T-helper 9 cell (primary cell): ENCODE measurements at places on chromosomes 11 and 22.

DNA sequence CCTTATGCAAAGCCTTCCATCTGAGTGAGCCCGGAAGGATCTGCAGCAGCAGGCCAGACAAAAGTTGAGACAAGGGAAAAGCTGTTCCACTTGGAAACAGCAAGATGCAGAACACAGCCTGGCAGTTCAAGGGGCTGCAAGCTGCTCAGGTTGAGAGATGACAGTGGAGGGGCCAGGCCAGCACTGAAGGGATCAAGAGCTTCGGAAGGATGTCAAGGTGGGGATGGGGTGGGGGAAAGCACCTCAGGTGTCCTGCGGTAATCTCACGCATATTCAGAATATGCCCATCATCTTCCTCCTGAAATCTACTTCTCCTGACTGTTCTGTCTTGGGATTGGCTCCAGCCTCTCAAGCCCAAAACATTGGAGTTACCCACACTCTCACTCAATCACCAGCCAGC is 35.7 kb downstream of the GAB4 start:
- no peak for DNase-seq

GRCh38 chr11:116300232-116300631 is 472.6 kb downstream of the BUD13 start:
- DNase-seq, result no peak

DNA sequence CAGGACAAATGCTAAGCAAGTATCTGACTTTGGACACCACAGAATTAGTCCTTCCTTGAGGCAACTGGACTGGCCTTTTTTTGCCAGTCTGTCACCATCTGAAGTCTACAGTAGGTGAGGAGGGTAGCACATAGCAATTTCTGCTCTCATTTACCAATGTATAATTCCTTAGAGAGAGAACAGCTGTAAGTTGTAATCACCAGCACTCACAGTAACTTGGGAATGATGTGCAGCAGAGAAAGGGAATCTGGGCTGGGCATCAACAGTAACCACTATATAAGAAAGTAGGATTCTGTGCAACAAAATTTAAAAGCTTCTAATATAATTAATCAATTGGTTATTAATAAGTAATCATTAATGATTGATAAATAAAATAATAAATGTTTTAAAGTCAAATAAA is 86.3 kb upstream of the FAT3 start:
- DNase-seq, result no peak

DNA sequence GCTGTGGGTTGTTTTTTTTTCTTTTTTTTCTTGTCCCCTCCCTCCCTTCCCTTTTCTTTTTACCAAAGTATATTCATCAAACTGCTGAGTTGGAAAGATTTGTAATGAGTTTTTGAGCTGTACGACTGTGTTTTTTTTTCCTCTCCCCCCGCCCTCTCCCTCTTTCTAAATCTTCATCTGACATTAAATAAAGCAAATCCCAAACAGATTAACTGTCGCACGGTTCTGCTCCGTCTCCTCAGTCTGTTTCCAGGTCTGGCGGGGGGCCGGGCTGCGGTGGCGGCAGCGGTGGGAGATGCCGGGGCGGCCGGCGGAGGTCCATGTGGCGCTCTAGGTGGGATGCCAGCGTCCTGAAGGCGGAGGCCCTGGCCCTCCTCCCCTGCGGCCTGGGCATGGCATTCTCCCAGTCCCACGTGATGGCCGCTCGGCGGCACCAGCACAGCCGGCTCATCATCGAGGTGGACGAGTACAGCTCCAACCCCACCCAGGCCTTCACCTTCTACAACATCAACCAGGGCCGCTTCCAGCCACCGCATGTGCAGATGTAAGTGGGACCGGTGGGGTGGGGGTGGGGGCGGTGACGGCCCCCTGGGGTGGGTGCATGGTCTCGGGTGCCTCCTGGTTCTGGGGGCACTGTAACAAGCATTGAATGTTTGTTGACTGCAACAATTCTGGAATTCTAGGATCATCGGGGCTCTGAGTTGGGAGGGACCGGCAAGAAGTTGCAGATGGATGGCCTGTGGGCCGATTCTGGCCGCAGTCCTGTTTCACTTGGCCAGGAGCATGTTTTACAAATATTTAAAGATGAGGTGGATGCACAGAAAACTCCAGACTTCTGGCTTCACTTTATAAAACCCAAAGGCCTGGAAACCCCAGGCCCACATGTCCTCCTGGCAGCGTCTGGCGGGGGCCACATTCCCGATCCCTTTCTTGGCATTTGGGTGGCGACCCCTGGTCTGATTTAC is 13.1 kb downstream of the MPPED1 start:
- no peak for DNase-seq

DNA sequence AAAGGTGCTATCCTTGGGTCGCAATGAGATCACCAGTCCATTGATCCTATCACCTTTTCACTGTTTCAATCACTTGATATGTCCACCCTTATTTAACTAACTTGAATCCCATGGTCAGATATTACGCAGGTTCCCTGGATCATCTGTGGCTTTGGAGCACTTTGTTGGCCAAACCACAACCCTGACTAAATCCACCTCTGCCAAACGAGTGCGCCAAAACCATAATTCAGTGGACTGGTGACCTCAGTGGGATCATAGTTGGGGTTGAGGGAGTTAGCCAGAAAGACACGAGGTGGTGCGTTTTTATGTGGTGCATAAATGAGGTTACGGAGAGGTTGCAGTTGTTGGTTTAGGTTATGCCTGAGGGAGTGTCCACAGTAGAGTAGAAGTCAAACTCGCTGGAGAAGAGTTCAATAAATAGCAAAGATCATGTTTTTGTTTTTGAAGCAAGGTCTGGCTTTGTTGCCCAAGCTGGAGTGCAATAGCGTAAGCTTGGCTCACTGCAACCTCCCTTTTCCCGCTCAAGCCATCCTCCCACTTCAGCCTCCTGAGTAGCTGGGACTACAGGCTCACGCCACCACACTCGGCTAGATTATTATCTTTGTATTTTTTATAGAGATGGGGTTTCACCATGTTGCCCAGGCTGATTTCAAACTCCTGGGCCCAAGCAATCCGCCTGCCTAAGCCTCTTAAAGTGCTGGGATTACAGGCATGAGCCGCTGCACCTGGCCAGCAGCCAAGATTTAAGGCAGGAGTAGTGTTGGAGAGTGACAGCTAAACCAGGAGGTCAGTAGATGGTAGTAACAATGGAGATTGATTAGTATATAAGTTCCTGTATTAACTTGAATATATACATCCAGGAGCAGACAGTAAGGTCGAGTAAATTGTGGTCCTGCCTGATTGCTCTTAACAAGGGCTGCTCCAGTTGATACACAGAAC is 4.5 kb downstream of the FOXR1 start:
- DNase-seq, result no peak

- no peak for DNase-seq
These were observed 88.6 kb downstream of the SNX19 start for GRCh38 chr11:130827451-130828377.

DNA sequence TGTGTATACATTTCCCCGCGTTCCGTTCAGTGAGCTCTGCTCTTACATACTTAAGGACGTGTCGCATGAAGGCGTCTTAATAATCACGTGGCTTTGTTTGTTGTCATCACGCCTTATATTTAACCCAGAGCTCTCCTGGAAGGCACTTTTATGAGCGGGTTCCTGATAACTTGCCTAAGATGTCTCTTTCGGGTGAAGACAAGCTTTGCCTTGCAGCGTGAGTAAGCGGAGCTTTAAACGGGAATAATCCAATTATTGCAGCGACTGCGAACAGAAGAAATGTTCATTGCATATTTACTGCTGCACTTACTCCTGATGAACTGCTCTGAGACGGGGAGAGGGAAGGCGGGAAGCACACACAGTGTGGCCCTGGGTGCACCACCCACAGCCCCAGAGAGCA is 1128.2 kb downstream of the BRD1 start:
- DNase-seq, result no peak

DNA sequence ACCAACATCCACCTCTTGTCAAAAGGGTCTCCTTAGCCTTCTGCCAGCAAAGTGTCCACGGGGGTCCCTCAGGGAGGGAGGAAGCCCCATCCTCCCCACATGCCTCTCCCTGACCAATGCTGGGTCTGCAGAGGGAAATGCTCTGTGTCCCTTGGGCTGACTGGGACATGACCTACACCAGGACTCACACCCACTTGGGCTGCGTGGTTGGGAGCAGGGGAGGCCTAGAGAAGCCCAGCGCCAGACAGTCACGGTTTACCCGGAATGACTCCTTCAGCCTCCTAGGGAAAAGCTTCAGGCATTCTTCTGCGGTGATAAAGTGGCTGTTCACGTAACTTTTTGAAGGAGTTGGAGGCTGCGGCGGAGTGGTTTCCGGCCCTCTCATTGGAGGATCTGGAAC is 180.3 kb downstream of the EFCAB6 start:
- no peak for DNase-seq

GRCh38 chr22:35656284-35656752 is 8.1 kb downstream of the APOL6 start:
- no peak for DNase-seq

DNA sequence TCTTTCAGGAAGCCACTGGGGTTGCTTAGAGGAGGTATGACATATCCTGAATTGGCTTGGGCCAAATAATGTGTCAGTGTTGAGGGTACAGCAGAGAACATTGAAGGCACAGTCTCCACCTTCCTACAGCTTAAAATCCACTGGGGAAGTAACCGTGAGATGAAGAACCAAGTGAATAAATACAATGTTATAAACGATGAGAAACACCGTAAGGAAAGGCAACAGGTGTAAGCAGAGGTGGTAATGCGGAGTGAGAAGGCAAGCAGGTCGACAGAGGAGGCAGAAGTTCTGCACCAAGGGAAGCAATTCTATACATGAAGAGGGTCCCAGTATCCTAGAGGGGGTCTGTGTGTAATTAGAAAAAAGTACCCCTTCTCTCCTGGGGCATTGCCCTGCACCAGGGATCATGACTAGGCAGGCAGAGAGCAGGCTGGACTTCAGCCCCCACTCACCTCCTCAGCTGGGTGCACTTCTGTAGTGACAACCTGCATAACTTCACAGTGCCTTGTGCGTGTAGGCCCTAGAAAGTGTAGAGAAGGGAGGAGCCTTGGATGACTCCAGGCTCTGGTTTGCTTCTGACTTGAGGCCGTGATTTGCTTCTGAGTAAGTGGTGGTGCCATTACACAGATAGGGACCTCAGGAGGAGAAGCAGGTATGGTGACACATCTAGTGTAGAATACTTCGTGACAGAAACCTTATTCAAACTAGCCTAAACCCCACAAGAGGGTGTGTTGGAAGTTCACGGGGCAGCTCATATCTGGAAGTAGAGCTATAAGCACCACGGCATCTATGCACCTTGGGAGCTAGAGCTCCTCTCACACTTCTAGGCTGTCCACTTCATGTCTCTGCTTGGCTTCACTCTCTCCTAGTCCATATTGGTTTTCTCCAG is 4.9 kb downstream of the MYOD1 start:
- no peak for DNase-seq

- DNase-seq, result no peak
These were observed 6.1 kb downstream of the P2RY2 start for GRCh38 chr11:73223998-73224730.

DNA sequence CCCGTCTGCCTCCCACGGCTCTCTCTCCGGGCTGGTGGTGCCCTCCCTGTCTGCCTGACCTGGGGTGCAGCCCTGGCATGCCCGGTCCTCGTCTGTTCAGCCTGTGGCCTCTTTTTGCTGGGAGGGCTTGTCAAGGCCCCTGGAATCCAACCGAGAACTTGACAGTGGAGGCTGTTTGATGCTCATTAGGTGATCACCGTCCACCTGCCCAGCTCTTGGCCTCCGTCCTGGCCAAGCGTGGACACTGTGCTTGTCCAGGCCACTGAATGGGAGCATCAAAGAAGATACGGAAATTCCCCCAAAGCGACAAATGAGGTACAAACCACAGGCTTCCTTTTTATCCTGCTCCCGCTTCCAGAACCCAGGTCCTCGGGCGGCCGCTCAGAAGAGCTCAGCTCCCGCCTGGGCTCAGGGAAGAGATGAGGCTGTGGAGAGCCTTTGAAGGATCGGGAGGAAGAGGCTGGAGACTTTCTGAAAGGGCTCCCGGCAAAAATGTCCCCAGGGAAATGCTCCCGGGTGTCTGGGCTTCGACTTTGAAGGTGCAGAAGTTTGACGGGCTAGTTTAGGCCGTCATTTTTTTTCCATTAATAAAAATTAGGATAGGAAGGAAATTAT is 1273.9 kb downstream of the BRD1 start:
- no peak for DNase-seq

GRCh38 chr11:75790986-75791385 is 22.4 kb downstream of the DGAT2 start:
- no peak for DNase-seq

- DNase-seq, result no peak
These were observed 1074.9 kb downstream of the OPCML start for GRCh38 chr11:132457445-132457844.

GRCh38 chr11:131094827-131095226 is 178.5 kb upstream of the SNX19 start:
- no peak for DNase-seq

DNA sequence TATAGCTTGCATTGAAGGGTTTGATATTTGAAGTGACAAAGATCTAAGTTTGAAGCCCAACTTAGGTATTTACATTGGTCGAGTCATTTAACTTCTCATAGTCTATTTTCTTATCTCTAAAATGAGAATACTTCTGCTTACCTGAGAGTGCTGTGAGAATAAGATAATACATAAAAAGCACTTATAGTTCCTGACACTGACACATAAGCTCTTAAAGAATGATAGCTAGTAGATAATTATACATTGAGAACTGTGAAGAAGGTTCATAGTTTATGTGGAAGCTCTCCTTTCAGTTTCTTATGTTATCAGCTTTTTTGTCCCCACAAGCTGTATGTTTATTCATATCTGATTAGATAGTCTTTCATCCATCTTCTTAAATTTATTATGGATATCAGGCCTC is 4.8 kb downstream of the PPME1 start:
- DNase-seq, result no peak

GRCh38 chr11:116282481-116282880 is 490.3 kb downstream of the BUD13 start:
- no peak for DNase-seq
